ENCODE measurements at places on chromosomes 3 and 15.

DNA sequence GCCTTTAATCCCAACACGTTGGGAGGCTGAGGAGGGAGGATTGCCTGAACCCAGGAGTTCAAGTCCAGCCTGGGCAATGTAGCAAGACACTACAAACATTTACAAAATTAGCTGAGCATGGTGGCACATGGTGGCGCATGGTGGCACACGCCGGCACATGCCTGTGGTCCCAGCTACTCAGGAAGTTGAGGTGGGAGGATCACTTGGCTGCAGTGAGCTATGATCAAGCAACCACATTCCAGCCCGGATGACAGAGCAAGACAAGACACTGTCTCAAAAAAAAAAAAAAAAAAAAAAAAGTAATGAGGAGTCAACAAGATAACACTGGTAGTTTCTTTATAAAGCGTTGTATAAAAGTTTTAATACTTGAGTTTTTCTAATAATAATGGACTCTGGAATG, 10.1 kb downstream of the FEZF2 start:
- no peak for DNase-seq

GRCh38 chr3:82363131-82363530, 601.7 kb upstream of the GBE1 start:
- DNase-seq = no peak

DNA sequence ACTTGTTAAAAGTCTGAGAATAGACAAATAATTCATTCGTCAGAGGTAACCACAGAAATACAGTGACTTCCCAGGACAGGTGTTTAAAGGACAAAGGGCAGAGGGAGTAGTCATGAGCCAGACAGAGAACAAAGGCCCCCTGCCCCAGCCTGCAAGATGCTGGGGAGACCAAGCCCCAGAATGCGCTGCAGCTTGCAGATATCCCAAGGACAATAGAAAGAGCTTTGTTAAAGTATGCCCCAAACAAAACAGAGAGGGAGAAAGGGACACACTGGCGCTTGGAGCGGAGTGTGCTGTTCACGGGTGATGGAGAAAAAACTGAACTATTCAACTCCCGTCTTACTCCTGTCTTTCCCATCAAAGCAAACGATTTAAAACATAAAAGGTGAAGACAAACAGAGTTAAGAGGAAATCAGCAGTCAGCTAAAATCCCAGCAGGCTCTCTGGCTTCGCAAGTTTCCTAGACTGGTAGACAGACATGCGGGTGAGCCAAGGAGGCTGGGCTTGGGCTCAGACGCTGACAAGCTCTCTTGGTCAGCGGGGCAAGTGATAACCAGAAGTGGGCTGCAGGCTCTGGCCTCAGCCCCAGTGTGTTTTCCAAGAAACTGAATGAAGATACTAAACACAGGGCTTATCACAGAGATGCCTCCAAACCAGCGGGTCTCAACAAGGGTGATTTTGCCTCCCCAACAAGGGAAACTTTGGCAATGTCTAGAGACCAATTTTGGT, 130.1 kb downstream of the UACA start:
- DNase-seq = no peak

GRCh38 chr3:16467393-16467792, 46.1 kb downstream of the RFTN1 start:
- no peak for DNase-seq

GRCh38 chr3:14471016-14471415, 68.6 kb downstream of the SLC6A6 start:
- no peak for DNase-seq

DNA sequence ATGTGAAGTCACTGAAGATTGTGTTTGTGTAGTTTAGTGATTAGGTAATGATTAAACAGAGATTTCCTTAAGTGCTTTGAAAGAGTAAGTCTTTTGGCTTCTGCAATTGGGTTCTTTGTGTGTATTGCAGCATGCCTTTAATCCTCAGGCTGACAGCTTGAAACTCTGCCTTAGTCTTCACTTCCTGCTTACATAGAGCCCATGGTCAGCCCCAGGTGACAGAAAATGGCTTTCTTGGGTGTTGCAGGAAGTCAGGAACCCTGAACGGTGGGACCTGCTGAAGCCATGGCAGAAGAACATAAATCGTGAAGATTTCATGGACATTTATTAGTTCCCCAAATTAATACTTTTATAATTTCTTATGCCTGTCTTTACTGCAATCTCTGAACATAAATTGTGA, 61.3 kb downstream of the KBTBD8 start:
- no peak for DNase-seq

GRCh38 chr15:67775250-67775649, 50.1 kb upstream of the SKOR1 start:
- no peak for DNase-seq

GRCh38 chr3:8345398-8345797, 156.2 kb upstream of the LMCD1 start:
- DNase-seq = no peak

- DNase-seq = no peak
Measured at GRCh38 chr15:93158097-93158900, 69.3 kb upstream of the RGMA start.

GRCh38 chr15:67179411-67179995, 75.0 kb downstream of the AAGAB start:
- DNase-seq = no peak
